ENCODE measurements at places on chromosomes 1 and 21.

GRCh38 chr1:210446479-210446878 is 117.8 kb downstream of the HHAT start:
- DNase-seq: peak; percentile 89

GRCh38 chr1:182699393-182700350 is 15.3 kb upstream of the RGS8 start:
- DNase-seq: no peak

DNA sequence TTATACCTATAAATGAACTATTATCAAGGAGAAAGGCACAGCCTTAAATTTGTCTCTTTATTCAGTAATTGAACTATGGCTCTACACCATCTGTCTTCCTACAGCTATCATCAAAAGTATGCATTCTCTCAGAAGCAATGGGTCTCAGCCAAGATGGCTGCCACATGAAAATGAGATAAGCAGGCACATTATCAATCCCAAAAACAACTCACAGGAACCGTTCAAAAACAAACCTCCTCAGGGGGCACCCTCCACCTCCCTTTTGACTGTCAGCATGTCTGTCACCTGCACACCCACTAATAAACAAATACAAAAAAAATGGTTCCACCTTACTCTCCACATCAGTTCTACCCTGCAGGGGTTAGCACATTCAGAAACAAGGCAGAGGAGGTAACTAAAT is 23.6 kb downstream of the KIAA0319L start:
- DNase-seq: no peak

DNA sequence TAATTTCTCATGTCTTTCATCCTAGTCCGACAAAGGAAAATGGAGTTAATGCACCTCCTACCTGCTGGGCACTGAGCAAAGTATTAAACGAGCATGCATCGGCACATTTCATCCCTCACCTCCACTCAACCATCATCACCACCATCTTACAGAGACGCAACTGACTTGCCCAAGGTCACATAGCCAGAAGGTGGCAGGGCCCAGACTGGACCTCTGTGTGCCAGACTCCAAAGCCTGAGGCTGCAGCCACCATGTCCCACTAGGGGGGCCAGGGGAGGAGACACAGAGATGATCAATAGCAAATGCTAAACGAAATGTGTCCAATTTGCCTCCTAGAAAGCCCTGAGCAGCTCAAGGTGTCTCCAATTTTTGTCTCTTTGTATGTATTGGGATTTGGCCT is 163.7 kb upstream of the EDN2 start:
- DNase-seq: no peak

DNA sequence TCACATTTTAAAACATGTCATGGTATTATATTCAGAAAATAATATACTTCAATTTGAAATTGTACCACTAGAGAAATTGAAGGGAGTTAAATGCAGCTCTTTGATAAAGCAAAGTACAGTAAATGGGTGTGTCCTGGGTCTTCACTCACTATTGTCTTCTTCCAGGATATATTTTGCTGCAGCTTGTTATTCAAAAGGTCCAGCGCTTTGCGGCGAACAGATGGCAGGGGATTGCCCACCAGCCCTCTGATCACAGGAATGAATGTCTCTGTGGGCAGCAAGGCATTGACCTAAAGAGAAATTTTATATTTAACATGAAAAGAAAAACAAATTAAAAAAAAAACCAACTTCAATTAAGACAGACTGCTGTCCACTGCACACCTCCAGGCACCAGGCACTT is 35.1 kb downstream of the LGALS8 start:
- DNase-seq: no peak

DNA sequence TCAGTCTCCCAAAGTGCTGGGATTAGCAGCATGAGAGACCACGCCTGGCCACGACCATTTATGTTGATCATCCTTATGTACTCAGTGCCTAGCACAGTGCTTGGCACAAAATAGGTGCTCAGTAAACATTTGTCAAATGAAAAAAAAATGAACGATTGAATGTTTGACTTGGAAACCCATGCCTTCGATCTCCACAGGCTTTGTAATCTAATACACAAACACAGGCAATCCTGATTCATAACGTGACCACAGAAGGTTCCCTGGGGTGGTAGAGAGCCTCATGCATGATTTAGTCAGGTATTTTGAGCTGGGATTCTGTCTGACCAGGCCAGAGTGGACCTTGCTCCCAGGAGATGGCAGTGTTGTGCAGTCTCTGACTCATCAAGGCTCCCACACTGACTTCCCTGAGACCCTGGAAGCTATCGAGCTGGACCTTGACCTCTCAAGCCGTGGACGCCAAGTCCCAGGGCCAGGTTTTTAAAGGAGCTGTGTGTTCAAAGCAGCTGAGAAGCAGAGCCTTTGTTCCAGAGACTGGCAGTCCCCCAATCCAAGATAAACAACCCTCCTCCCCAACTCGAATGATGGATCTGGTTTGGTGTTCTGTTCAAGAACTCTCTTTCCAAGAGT is 81.1 kb downstream of the PGM1 start:
- no peak for DNase-seq

DNA sequence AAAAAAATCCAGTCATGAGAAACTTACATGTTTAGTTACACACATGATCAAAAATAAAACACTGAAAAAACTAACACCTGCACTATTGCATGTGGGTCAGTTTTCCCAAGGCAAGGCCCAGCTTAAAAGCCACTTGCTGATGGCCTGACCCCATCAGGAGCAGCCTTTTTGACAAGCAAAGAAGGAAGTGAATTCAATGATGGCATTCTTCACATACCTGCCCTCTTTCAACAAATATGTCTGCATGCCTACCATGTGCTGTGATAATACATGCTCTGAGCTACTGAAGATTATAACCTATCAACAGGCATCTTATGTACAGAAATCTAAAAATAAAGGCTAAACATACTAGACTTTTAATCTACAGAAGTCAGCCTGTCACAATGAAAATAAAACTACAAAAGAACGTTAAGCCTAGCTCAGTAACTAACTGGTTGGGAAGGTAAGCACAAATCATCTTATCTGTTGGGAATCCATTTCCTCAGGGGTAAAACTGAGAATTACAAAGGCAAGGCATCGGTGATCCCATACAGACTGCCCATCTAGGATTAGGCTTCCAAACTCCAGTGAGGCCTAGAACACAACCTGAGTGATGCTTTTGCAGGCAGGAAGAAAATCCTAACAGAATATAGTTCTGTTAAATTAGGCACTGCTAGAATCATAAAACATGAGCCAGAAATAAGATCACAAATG is 14.5 kb downstream of the SORT1 start:
- no peak for DNase-seq

- DNase-seq: no peak
Measured at GRCh38 chr1:200006711-200007110, 20.8 kb upstream of the NR5A2 start.

DNA sequence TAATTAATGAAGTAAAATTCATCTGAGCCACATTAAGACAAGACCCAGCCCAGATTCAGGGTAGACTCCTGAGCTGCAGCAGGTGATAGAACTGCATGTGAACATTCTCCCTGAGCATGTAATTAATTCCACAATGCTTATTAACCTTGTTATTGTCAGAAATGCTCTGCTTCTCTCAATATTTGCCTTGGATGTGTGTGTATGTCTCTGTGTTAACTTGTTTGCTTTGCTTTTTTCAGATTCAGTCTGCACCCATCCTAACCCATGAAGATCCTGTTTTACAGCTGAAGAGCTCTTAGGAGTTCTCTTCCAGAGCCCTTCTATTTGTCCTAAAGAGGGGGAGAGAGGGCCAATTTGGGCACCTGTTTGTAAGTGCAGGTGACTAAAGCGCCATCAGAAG is 143.2 kb upstream of the BMP8A start:
- DNase-seq: no peak

- no peak for DNase-seq
Measured at GRCh38 chr1:186595969-186596368, 84.3 kb downstream of the PTGS2 start.

DNA sequence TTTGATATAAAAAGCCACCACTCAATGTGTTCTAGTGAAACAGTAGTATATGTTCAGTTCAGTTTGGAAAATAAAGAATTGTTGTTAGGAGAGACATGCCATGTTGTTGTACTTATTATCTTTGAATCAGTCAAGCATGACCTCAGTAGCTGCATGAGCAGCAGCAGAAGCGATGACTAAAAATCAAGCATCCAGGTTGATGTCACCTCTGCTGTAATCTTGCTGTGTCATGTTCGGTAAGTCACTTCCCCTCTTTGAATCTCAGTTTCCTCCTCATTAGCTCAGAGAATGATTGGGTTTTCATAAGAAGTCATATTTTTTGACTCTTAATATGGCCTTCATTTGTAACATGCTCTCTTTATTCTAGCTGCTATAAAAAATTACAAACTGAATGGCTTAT is 428.4 kb upstream of the B3GALT2 start:
- no peak for DNase-seq

GRCh38 chr1:63238721-63239120 is 83.6 kb upstream of the FOXD3 start:
- DNase-seq: no peak

GRCh38 chr1:43205671-43206070 is 33.5 kb downstream of the CFAP57 start:
- no peak for DNase-seq

- no peak for DNase-seq
Measured at GRCh38 chr1:12296623-12297022, 66.8 kb downstream of the VPS13D start.

DNA sequence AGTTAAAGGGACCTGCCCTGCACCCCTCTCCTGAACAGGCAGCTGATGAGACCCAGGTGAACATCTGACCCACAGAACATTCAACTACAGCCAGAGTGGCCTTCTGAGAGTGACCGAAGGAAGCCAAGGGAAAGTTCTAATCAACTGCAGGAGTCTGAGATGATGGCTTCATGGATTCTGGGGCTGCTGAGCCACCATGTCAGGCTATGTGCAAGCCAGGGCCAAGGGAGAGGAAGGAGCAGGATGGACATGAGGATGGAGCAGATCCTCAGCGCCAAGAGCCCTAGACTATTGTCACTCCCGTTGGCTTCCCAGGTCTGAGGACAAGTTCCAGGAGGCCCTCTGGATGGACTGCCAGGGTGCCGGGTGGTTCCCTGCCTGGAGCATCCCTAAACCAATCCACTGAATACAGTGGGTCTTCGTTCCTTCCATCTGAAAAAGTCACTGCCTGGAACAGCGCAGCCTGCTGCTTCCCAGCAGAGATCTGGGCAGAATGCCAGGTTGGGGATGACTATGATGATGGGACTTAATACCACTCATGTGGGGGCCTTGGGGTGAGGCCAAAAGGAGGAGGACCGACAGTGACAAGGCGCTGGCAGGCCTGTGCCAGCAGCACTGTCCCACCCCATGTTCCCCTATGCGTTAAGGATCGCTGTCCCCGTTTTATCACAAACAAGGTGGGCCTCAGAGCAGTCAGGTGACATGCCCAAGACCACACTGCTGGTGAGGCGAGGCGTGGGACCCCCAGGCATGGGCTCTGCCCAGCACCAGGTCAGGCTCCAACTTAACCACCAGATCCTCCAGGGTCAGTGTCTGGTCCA is 19.8 kb downstream of the SPOCD1 start:
- no peak for DNase-seq

DNA sequence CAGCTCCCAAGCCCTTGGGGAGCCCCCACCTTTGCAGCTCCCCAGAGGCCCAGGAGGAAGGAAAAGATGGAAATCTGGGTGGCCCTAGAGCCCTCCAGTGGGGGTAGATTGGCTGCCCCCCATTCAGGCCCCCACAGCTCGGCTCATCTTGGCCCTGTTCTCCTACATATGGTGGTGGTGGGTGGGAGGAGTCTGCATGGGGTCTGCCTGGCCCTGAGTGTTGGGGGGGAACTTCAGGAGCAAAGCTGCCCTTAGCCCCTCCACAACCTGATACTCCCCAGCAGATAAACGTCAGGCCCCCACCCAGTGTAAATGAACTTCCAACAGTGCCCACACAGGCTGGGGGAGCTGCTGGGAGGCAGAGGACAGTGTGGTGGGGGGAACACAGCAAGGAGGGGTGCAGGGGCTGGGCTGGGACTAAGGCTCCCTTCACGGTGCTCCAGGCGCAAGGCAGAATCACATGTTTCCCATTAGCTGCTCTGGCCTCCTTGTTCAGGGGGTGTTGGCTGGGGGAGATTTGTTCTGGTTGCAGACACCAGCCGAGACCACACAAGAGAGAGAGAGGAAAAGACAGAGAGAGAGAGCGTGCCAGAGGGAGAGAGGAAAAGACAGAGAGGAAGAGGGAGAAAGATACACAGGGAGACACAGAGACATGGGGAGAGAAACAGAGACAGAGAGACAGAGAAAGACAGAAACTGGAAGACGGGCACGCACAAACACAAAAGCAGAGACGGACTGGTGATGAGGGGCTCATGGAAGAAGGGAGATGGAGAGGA is 42.6 kb downstream of the AHDC1 start:
- no peak for DNase-seq

GRCh38 chr1:114561333-114561732 is 20.1 kb downstream of the BCAS2 start:
- DNase-seq: no peak

DNA sequence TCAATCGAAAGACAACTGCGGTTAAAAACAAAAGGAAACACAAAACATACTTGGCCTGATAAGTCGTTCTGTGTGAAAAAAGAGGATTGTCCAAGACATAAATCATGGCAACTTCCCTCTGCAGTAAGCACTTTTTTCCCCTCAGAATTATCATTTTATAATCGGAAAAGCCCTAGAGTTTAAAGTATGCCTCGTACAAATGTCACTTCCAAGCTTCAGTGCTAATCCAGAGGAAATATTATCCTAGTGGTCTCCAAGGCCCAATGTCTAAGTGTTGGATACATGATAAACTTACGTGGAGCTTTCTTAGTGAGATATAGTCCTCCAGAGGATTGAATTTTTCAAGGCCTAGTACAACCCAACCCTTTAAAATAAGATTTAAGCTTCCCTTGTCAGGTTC is 11.2 kb upstream of the NTMT2 start:
- DNase-seq: no peak

- no peak for DNase-seq
Measured at GRCh38 chr1:219798283-219799030, 129.9 kb downstream of the SLC30A10 start.

GRCh38 chr1:54009406-54009805 is 8.6 kb downstream of the LDLRAD1 start:
- DNase-seq: no peak

DNA sequence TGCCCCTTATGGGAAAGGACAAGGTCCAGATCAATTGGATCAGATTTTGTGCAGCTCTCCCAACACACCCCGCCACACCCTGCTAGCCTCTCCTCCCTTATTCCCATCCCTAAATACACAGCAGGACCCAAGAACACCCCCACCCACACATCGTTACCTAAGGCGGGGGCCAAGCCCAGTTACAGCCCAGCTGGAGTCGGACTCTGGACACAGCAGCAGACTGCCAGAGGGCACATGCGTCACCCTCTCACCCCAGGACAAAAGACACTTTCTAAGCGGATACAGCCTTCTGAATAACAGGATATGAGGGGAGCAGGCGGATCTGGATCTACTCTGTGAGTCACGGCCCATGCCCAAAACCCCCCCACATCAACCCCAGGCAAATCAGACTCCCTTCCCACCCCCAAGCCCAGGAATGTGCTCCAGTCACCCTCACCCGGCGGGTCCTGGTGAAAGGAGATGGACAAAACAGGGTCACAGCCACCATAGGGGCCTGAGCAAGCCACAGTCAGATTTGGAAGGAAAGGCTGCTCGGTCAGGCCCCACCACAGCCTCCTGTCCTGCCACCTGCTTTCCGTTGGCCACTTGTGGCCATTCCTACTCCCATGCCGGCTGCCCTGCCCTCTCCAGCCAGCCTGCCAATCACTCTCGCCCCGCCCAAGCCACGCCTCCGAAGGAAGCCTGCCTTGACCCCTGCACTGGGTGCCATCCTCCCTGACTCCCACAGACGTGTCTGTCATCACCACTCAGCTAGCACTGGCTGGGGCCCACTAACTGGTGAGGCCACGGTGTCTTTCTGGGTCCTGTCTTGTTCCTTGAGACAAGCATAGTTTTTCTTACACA is 4.0 kb downstream of the S100A16 start:
- DNase-seq: no peak

Data from stimulated activated CD4-positive, alpha-beta T cell treated with anti-CD3 and anti-CD28 coated beads, Interleukin-15, amount 100 ng/mL, for 48 hours (primary cell).